ENCODE measurements at places on chromosomes 7 and 10.

- no peak for DNase-seq
Observed at GRCh38 chr10:111885046-111885445, 298.5 kb downstream of the GPAM start.

GRCh38 chr10:122348512-122348911 is 26.0 kb upstream of the PLEKHA1 start:
- DNase-seq = no peak

DNA sequence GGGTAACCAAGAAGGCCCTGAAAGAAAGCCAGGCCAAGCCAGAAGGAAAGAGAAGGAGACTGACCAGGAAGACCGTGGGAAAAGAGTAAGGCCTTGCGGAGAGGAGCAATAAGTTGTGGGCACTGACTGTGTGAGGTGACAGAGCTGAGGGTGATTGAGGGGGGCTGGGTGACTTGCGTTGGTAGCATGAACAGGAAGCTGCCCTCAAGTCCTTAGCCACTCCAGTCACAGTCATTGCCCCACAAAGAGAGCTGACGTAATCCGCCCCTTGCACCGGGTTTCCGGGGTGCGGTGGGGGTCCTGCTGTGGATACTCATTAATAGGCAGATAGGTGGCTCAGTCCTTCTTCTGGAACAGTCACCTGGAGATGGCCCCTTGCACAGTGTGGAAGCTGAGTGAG is 16.1 kb upstream of the DMBT1 start:
- no peak for DNase-seq

- no peak for DNase-seq
Observed at GRCh38 chr10:87661861-87662785, 2.4 kb downstream of the PAPSS2 start.

- no peak for DNase-seq
Observed at GRCh38 chr7:35551321-35552081, 143.4 kb downstream of the HERPUD2 start.

- no peak for DNase-seq
Observed at GRCh38 chr10:11017570-11018431, at the start of gene CELF2. CELF2 (plus strand) TSS chr10:11017872; CDS start chr10:11018090, 218 bp downstream.

GRCh38 chr7:149175150-149175549 is 20.2 kb upstream of the ZNF282 start:
- no peak for DNase-seq

- no peak for DNase-seq
Observed at GRCh38 chr7:105827151-105827875, 49.1 kb downstream of the ATXN7L1 start.

DNA sequence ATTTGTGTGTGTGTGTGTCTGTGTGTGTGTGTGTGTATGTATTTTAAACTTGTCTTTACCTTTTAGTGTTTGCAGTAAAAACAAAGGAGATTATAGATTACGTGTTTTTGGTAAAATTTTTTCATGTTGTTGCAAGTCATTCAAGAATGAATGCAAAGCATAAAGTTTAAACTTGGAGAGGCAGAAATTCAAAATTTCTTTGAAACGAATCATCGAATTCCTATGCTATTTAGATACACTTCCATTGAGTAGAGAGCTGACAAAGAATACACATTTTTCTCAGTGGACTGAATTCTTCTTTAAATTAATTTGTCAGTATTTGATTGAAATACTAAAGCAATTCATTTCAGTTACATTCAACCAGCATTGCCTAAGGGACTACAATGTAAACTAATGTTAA is 66.0 kb upstream of the HDAC9 start:
- no peak for DNase-seq

DNA sequence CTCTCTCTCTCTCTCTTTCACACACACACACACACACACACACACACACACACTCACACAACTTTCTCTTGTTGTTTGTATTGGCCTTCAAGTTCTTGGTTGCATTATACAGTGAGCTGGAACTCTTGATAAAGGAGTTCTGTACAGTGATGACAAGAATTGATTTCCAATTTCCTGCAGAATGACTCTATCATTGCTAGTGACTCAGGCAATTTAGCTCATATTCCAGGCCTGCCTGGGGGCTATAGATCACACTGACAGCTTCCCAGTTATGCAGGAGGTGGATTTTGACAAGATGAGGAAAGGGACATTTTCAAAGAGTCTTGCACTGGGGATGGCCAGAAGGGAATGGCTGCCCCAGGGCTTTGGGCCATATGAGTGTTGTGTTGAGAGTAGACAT is 508.8 kb downstream of the TYW1 start:
- DNase-seq = no peak

All from AG09309 (cell line).